ENCODE measurements at places on chromosomes 2 and 18. TPM values are rescaled to one million over a fixed set of nuclear protein-coding genes. Genes with fewer than 3 reads are reported as not detected.

Gene RASGRP3
- total RNA-seq, result 3.7 TPM

Gene MAP2
- total RNA-seq, result not detected

Gene TMEM37
- not detected for total RNA-seq

Gene SH2D6
- 0.61 TPM for total RNA-seq

Measured in activated CD8-positive, alpha-beta T cell treated with anti-CD3 and anti-CD28 coated beads, Interleukin-2, amount 10 ng/mL, durations not matched to agents 7 days and 5 days (primary cell).